ENCODE measurements at places on chromosomes 16 and 17.

DNA sequence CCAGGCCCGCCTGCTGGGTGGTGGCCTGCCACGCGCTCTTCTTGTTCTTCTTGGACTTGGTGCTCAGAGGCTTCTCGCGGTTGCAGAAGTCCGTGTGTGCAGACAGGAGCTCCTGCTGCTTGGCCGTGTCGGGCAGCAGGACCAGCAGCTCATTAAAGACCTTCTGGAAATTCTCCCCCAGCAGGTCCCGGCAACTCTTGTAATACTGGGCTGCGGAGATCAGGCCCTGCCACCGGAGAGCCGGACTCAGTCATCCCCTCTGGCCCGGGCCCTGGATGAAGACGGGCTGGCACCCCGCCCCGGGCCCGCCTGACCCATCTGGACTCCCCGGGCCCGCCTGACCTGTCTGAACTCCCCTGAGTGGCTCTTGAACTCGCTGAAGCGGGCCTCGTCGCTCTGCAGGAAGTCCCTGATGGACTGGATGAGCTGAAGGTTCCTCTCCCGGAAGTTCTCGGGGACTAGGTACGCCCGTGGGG, 8.6 kb downstream of the SYNGR3 start:
- no peak for DNase-seq

DNA sequence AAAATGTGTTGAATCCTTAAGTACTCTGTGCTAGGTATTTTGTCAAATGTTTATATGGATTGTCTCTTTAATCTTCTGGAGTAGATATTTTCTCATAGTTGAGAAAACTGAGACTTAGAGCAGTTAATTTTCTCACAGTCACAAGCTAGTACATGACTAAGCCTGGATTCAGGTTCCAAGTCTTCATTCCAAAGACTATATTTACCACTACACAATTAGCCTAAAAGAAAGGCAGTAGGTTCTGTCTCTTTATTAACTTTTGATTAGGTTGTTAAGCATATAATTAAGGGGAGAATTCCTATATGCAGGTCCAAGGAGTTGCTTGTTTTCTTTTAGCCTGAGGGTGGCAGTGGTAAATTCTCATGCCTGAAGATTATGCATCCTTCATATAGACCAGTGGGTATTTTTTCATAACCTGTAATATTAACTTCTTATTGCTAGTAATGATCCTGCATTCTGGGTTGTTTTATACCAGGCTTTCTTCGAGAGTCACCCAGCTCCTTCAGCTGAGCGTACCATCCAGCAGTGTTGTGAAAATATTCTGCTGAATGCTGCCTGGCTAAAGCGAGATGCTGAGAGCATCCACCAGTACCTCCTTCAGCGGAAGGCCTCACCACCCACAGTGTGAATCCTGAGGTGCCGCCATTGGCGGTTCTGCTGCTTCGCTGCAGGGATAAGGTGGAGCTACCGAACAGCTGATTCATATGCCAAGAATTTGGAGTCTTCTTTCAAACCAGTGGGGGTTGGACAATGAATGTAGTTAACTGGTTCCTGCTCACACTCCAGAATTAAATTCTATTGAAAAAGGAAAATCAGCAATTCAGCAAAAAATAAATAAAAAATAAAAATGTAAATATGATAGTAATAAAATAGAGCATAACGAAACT, 28.2 kb upstream of the KPNB1 start:
- no peak for DNase-seq

DNA sequence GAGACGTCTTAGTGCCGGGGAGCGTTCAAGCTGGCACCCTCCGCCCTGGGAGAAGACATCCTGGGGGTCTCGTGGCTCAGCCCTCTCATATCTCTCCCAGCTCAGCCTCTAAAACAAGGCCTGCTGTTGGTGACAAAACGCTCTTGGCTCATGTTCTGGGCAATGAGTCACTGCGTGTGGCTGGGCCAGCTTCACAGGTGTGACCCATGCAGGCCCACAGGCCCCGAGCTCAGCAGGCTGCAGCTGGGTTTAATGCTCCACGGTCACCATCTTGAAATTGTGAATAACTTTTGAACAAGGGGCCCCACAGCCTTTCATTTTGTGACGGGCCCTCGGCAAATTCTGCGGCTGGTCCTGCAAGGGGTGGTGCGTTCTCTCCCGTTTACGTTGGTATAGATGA, 22.4 kb downstream of the GAA start:
- DNase-seq, result no peak

- peak; percentile 86 for DNase-seq
These were observed at the start of gene RAB37 for GRCh38 chr17:74736513-74737298. Gene RAB37 (plus strand): TSS chr17:74737256. CDS start chr17:74737273, 17 bp downstream.

- peak; percentile 79 for DNase-seq
These were observed 53.2 kb downstream of the NT5M start for GRCh38 chr17:17356149-17356930.

DNA sequence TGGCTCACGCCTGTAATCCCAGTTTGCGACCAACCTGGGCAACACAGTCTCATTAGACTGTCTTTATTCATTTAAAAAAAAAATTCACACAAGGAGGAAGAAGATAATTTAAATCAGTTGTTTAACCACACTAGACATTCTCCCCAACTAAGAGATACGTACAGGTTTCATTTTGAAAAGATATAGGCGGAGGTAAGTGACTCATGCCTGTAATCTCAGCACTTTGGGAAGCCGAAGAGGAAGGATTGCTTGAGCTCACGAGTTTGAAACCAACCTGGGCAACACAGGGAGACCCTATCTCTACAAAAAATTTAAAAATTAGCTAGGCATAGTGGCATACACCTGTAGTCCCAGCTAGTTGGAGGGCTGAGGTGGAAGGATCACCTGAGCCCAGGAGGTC, 5.3 kb downstream of the CMTM4 start:
- DNase-seq, result no peak

- no peak for DNase-seq
These were observed 346.3 kb downstream of the BCAS3 start for GRCh38 chr17:61023996-61024395.

GRCh38 chr17:2624292-2624731, 30.9 kb downstream of the PAFAH1B1 start:
- peak; percentile 51 for DNase-seq

DNA sequence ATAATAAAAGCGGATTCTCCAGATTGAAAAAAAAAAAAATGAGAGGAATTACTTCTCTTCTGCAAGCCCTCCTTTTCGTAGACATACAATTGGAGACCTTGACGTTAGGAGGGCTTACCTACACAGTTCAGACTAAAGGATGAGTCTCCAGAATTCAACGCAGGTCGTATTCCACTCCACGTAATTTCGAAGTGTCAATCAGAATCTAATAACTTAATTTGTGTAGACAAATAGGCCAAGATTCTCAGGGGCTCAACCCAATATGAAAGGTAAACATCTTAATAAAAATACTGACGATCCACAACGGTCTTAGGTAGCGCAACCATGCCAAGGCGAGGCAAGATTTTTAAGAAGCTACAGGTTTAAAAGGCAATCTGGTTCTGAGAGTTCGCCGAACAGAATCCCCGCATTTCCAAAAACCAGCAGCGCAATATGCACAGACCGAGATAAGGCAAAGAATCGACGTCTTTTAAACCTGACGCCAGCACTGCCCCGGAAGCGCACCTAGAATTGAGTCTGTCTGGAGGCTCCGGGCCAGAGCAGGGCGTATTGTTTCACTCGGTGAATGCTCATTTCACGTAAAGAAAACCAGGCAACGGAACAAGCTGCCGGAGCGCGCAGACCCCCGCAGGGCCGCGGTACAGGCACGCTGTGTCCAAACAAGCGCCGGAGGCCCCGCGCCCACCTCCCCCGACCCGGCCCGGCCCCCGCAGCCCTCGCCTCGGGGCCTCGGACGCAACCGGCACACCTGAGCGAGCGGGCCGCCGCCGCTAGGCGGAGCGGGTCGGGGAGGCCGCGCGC, 623 bp downstream of the MBTPS1 start:
- no peak for DNase-seq

- DNase-seq, result no peak
These were observed 9.4 kb downstream of the HBQ1 start for GRCh38 chr16:189604-190186.

DNA sequence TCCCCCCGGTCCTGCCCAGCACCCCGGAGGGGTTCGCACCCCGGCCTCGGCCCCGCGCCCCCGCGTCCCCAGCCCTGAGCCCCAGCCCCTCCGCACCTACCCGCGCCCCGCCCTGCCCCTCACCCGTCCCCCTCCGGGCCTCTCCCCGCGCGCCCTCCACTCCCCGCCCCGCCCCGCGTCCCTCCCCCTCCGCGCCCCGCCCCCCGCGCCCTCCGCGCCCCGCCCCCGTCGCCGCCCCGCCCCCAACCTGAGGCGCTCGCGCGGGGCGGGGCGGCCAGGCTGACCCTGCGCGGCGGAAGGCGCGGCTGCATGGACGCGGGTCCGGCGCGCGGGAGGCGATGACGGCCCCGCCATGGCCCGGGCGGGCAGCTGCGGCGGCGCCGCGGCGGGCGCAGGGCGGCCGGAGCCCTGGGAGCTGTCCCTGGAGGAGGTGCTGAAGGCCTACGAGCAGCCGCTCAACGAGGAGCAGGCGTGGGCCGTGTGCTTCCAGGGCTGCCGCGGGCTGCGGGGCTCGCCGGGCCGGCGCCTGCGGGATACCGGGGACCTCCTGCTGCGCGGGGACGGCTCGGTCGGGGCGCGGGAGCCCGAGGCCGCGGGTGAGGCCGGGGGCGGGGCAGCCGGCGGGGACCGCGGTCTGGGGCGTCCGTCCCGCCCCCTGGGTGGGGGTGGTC, at the start of gene SPIRE2:
Gene SPIRE2, plus strand, starts transcription at position 277 of the 671 bp plus-strand sequence. Its CDS starts 76 bp downstream, at position 353.
- peak; percentile 32 for DNase-seq

DNA sequence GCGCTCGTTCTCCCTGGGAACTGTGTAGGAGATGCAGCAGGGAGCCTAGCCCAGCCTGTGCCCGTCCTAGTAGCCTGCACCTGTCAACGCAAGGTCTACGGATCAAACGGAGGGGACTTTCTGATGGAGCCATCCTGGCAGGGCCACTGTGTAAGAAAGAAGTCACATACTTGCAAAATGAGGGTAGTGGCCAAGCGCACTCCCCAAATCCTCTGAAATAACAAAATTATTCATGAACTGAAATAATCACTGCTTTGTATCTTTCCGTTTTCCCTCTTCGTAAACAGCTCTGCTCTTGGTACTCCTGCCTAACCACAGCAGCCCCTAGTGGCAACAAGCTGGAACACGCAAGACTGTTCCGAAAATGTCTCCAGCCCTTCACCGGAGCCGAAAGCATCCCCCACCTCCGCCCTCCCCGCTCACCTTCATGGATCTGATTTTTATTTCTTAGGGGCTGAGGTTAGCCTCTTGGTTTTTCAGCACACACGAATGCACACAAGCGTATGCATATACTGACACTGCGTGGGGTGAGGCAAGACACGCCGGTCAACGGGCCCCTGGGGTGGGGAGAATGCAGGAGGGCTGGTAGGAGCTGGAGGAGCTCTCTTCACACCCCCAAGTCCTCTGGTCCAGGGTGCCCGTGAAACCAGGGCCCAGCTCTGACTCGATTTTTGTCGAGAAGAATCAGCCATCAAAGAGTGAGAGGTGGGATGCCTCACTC, 100.8 kb downstream of the ABCC12 start:
- no peak for DNase-seq

DNA sequence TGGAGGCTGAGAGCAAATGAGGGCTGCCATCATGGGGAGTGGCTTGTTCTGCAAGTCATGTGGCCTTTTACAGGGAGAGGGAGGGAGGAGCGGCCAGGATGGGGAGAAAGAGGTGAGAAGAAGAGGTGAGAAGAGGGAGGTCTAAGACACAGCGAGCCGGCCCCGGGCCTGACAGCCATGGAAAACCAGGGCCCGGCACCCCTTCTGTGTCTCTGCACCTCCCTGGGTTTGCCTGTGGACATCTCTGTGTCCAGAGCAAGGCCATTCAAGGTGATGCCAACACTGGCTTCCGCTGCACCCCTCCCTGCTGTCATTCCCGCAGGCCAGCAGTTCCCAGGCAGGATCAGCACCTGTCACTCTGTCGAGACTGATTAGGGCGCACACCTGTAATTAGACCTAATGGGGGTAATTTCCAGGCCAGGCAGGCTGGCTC, 75.6 kb downstream of the MGAT5B start:
- DNase-seq, result no peak

DNA sequence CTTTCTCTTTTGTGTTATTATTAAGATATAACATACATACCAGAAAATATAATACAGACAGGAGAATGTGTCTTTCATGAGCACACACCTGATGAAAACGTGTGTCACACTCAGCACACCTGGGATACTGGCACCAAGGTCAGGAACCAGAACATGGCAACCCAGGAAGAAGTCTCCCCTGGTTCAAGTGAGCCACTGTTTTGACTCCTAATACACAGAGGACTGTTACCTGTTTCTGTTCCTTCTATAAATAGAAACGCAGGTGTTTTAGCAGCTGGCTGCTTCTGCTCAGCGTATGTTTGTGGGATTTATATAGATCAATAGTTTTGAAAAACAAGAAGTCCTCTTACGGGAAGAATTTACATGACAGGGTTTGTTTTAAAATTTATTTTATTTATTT, 3.5 kb downstream of the SEC14L1 start:
- no peak for DNase-seq

- DNase-seq, result no peak
These were observed 9.5 kb upstream of the DHRS13 start for GRCh38 chr17:28912281-28912937.

- DNase-seq, result no peak
These were observed 39.4 kb downstream of the SYCE1L start for GRCh38 chr16:77238593-77238992.

DNA sequence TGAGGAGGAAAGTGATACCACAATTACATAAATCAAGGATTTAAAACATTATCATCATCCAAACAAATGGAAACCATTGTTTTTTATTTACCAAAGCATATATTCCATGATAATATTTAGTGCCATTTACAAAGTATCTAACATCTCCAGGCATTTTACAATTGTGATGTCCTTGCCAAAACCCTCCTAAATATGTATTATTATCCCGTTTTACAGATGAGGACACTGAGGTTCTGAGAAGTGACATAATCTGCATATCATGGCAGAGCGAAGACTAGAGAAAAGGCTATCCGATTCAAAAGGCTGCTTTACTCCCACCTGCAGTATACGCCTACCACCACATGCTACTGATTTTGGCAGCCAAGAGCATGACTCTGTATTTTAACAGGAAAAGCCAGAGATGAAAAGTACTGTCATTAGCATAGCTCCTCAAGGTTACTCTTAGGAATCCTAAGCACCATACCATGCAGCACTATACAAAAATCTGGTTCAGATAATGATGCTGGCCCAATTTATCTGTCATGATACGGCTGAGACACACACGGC, 301.4 kb downstream of the CA10 start:
- DNase-seq, result no peak

DNA sequence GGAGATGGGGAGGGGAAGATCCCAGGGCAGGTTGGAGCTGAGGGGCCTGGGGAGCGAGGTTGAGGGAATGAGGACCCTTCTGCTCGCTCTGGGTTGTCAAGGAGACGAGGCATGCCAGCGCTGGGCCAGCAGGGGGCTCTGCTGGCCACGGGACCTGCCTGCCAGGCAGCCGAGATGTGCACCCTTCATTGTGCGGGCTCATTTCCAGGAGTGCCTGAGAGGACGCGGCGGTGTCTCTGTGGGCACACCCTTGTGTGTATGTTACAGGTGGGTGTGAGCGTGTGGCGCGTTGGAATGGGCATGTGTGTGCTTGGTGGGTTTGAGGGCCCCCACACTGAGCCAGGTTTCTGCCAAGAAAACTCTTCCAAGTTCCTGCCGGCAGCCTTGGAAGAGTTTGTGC, 15.9 kb downstream of the ARHGAP23 start:
- peak; percentile 52 for DNase-seq

GRCh38 chr17:69018022-69018615, 42.6 kb downstream of the ABCA9 start:
- DNase-seq, result no peak

GRCh38 chr16:275041-275641, 603 bp downstream of the RGS11 start:
- no peak for DNase-seq

GRCh38 chr17:17661834-17662385, 19.3 kb upstream of the RAI1 start:
- DNase-seq, result no peak
